ENCODE measurements at places on chromosomes 16 and 17. TPM values are rescaled to one million over a fixed set of nuclear protein-coding genes. Genes with fewer than 3 reads are reported as not detected.

GRCh38 chr17:7572338-7572587, 7.2 kb upstream of the CD68 start:
- no peak for DNase-seq

DNA sequence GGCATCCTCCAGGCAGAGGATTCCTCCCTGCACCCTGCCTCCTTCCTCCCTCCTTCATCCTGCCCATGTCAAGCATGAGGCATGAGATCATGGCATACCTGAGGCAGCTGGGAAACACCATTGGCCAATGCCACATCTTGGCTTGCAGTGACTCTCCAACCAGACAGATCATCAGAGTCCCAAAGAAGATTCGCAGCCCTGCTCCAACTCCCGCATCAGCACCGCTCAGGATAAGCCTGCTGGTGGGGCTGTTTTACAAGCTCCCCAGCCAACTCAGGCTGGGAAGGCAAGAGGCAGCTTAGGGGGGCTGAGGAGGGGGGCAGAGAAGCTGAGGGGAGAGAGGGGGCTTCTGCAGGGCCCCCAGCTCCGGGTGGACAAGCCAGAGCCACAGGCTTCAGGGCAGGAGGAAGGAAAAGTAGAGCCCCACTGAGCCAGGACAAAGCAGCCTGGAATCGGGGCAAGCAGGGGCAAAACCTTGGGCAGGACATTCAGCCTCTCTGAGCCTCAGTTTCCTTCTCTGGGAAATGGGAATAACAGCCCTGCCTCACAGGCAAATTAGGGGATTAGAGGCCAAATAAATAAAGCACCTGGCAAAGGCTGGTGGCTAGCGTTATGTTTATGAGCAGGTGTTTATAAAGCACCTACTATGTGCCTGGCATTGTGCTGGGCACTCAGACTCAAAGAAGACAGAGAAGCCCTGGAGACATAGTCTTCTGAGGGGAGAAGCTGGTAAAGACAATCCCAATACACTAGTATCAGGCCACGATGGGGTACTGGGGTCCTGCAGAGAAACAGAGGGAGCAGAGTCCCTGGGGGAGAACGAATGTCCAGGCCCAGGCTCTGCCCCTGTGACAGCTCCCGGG, 88.1 kb downstream of the GOSR1 start:
- DNase-seq = no peak

- peak; percentile 88 for DNase-seq
Observed at GRCh38 chr16:87924811-87925670, 11.3 kb downstream of the CA5A start.

DNA sequence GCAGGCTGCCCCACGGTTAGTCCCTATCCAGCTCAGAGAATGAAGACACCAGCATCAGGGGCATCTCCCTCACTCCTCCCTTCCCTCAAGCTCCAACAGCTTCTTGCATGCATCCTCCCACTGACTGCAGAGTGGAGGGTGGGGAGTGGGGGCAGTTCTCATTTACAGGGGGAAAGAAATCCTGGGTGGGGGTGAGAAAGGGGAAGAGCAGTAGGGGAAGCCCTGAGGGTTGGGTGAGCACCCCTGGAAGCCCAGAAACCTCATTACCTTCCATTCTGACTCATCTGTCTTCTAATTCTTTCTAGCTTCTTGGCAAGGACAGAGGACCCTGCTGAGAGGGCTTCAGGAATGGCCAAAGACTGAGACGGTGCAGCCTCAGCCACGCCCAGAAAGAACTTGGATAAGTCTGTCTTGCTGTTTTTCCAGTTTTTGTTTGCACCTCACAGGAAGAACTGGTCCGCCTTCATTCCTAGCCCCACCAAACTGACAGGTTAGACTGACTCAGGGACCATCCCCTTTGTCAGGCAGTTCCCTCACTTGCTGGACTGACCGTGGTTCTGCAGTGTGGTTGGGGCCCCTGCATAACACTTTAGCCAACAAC, 52.5 kb upstream of the WSB1 start:
- no peak for DNase-seq

DNA sequence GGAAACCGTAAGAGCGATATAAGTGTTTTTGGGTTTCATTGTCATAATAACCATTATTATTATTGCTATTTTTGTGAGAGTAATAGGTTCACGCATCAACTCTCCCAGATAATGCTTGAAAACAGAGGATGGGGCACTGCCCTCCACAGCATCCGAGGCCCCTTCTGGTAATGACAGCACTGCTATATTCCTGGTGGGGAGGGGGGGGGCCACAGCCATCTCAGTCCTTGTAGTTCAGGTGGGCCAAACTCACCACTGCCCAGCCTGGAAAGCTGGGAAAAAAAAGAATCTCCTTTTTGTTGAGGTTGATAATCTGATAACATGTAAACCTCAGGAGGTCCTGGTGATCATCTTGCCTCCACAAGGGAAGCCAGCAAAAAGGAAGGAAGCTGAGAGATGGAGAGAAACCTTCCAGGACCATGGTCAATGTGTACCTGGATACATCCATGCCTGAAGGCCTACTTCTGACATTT, 706 bp downstream of the C16orf95 start:
- DNase-seq = no peak

- no peak for DNase-seq
Observed at GRCh38 chr16:3874242-3874641, 6.3 kb downstream of the CREBBP start.

DNA sequence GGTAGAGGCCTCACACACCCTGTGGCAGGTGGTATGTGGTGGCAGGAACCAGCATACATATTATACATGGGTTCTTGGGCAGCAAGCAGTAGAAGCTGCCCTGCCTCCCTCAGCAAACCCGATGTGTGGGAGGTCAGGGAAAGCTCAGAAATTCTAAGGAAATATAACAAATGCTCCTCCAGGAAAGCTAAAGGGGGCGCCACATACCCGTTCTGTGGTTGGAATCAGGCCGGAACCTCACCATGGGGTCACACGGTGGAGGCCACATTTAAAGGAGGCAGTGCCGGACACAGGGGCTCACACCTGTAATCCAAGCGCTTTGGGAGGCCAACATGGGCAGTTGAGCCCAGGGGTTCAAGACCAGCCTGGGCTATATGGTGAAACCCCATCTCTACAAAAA, 12.4 kb upstream of the KATNB1 start:
- no peak for DNase-seq

GRCh38 chr16:31181102-31181830, 1.3 kb downstream of the FUS start:
- no peak for DNase-seq

GRCh38 chr17:50630524-50631194, 4.0 kb upstream of the ABCC3 start:
- DNase-seq = peak; percentile 67

- no peak for DNase-seq
Observed at GRCh38 chr17:17055286-17056155, 13.3 kb downstream of the MPRIP start.

DNA sequence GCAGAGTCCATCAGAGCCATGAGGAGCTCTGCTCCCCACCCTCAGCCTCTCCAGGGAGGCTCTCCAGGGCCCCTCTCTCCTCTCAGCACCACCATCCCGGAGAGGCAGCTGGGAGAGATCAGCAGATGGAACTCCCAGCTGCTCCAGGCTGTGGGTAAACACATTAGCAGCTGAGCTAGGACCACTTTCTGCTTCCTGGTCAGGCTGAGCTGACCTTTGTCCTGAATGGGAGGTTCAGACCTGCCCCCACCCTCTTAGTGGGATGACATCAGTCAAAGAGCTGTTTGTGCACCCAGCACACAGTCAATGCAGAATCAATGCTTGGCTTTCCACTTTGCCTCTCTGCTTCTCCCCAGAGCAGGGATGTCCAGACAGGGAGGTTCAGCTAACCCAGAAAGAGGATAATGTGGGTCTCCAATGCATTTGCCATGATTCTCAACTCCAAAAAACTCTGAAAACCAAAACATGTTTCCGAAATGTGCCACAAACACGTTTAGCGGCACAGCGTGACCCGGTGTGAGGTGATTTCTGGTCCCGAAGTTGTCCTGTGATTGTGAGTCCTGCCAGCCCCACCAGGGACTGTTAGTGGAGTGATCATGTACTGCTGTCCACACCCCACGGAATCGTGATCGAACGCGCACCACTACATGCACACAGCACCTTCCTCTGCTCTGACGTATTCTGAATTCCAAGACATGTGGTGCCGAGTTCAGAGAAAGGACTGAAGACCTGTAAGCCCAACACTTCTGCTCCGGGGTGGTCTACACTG, 6.7 kb downstream of the GPR142 start:
- DNase-seq = no peak

- no peak for DNase-seq
Observed at GRCh38 chr17:34539881-34540280, 39.5 kb upstream of the TMEM132E start.

- no peak for DNase-seq
Observed at GRCh38 chr16:11560701-11561453, 25.8 kb downstream of the LITAF start.

DNA sequence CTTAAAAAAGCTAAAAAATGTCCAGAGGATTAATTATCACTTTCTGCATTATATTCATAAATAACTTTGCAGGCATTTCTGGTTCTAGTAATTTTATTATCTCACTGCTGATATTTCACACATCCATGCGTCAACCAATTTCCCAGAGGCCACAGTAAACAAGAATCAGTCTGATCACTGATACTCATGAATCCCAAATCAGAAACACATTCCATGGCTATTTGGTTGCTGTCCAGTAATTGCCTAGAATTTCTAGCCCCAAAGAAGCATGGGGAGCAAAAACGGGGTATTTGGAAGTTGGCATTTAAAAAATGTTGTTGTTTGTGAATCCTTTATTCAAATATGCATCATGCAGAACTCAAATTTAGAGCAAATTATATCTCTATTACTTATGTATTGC, 244.8 kb downstream of the CDH8 start:
- DNase-seq = peak; percentile 1

- no peak for DNase-seq
Observed at GRCh38 chr17:63435681-63436522, 10.2 kb downstream of the CYB561 start.

DNA sequence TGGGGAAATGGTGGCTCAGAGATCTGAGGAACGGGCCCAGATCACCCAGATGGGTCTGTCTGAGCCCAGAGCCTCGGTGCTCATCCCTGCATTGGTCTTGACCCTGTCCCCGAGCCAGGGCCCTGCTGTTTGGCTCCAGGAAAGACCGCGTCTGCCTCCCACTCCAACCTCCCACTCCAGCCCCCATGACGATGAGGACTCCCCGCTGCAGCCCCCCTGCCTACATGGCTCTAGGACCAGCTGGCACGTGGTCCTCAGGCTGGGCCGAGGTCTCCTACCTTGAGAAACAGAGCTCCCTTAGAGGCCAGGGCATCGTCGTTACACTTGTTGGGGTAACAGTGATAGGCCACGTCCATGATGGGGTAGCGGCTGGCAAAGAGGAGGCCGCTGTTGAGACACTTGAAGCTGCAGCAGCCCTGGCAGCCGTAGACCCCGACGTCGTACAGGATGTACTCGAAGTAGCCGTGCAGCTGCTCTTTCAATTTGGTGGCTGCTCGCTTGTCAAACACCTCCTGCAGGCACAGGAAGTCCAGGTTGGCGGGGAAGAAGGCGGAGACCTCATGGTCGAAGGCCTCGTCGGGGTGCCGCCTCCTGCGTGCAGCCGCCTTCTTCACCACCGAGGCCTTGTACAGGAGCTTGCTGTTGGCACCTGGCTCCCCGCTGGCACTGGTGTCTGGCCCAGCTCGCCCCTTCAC, 59.9 kb downstream of the PRMT7 start:
- no peak for DNase-seq

KRT9 gene
- total RNA-seq = not detected

OR4D1 gene
- total RNA-seq = not detected

SPNS2 gene
- 2.3 TPM for total RNA-seq

SNX20 gene
- total RNA-seq = not detected

KRT31 gene
- not detected for total RNA-seq

PLA2G10 gene
- not detected for total RNA-seq

TSPAN10 gene
- total RNA-seq = 18.9 TPM

CAPNS2 gene
- not detected for total RNA-seq

SLC52A1 gene
- not detected for total RNA-seq

Data from Caki2 (cell line).